T-helper 1 cell (primary cell): ENCODE measurements at places on chromosomes 5 and 9.

- DNase-seq, result no peak
Observed at GRCh38 chr5:23717486-23717885, 210.1 kb downstream of the PRDM9 start.

DNA sequence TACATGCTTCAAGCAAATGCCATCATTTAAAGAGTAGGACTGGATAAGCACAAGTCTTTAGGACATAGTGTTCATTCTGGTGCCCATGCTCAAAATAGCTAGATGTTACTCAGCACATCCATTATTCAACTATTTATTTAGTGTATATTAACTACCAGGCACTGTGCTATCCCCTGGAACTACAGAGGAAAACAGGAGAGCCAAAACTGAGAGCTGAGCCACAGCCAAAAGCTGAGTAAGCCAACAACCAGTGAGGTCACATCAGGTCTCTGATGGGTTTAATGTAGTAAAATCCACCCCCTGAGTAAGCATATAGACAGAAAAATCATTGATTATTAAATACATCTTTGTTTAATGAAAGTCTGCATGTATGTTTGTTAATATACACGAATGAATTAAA lies 469.3 kb upstream of the DMAC1 start:
- no peak for DNase-seq

DNA sequence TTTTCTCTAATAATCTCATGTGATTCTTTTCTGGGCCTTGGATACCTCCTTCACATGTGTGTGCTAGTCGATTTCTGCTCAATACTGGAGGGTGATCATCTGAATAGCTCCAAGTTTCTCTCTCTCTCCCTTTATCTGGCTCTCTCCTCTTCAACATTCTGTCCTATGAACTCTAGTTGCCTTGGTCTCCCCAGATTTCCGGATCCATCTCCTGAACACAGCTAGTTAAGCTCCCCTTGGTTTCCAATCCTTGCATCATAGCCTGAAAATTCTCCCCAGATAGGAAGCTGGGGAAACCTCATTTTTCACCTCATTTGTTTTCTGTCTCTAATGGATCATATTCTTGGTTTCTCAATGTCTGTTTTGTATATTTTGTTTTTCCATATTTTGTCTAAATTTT lies 832.3 kb downstream of the MTRR start:
- DNase-seq, result no peak

DNA sequence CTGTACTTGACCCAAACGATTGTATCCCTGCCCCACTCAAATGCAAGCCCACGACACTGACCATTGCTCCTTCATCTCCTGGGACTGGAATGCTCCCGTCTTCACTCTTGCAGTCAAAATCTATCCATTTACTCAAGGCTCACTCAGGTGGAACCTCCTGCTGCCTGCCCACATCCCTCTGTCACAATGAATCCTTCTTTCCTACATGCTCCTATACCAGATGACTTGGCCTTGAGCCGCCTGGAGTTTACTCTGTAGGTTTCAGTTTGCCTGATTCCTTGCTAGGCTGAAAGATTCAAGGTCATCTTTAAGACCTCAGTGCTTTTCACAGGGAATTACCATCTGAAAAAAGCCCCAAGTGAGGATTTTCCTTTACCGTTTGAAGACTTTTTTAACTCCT lies 264.1 kb downstream of the GLIS3 start:
- DNase-seq, result no peak

DNA sequence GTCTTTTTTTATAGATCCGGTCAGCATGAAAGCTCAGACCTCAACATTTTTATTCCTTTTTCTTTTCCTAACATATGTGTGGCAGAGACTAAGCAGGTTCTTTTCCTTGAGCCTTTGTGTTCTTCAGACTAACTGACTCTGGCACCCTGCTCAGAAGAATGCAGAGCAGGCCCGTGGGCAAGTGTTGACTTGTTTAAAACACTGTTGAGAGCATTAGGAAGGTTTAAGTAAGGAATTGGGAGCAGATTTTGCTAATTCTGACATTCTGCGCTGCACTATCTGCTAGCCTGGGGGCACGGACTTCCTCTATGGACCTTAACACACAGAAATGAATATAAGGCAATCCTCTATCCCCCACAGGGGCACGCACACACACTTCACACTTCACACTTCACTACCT lies 182.5 kb upstream of the PIK3R1 start:
- DNase-seq, result no peak

DNA sequence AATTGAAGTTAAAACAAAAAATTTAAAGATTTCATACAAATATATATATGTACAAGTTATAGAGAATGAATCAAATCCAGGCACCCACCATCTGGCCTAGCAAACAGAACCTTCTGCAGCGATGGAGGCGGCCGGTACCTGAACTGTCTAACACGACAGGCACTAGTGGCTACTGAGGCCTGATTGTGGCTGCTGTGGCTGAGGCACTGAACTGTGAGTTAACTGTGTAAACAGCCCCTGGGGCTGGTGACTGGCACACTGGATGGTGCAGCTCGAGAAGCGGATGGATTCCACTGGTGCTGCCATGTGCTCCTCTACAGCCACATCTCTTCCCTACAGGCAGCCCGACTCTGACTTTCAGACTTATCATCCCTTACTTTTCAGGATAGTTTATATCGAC lies 82.4 kb downstream of the RAPGEF1 start:
- no peak for DNase-seq

DNA sequence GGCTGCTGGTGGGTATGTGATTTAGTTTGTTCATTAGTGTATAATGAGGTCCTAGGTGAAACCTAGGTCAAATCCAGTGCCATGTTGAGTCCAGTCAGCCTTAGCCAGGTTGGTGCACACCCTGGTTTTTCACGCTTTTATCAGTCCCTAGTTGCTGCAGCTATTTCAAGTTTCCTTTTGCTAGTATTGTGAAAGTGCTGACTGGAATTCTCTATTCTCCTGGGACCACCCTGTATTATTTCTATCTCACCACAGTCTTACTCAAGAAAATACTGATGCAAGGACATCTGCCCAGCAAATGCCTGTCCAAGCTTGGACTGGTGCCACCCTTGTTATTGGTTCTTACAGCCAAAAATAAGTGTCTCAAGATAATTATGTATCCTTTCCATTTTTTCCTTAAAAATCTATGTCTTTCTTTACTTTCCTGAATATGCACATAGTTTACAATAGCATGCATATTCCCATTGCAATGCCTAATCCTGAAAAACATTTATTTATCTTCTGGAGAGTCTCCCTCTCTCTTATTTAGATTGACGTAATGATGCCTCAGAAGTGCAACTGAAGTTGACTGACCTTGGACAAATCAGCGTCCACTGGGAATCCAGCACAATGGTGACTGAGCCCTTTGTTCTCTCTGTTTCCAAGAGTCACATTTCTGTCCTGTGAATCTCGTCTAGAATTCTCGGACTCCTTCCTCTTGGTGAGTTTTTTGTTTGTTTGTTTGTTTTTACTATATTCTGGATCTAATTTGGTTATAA lies 1075.0 kb downstream of the CDH9 start:
- no peak for DNase-seq

DNA sequence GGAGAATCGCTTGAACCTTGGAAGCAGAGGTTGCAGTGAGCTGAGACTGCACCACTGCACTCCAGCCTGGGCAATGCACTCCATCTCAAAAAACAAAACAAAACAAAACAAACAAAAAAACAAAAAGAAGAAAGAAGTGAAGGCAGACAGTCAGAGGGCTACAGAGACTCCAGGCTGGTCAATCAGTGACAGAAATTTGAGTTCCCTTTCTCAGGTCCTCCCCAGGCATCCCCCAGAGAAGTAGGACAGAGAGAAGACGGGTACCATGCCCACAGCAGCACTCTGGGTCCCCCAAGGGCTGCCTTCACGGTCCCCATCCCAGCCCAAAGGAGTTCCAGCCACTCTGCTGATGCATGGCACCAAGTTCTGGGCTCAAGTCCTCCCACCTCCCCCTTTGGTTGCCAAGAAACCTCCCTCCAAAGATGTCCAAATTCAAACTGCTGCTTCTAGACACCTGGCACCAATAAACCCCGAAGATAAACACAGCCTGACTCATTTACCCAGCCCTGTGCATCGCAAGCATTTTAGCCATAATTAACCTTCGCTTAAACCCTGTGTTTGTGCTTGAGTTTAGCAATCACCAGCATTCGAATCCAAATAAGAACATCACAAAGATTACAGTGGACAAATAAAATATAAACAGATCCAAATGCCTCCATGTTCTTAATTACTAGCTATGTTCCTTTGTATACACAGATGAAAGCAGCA lies 24.0 kb downstream of the SEMA4D start:
- no peak for DNase-seq

DNA sequence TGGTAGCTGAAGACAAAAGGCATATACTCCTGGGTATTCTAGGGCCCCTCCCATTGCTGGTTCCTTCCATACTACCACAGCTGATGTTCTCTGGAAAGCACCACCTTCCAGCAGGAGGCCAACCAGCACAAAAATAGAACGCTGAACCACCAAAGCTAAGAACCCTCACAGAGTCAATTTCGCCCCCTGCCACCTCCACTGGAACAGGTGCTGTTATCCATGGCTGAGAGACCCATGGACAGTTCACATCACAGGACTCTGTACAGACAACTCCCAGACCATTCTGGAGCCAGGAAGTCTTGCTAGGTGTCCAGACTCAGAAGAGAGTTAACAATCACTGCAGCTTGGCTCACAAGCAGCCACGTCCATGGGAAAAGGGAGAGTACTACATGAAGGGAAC lies 1851.5 kb upstream of the NUDT12 start:
- no peak for DNase-seq

- DNase-seq, result no peak
Observed at GRCh38 chr5:132497488-132497997, 7.0 kb upstream of the IRF1 start.

DNA sequence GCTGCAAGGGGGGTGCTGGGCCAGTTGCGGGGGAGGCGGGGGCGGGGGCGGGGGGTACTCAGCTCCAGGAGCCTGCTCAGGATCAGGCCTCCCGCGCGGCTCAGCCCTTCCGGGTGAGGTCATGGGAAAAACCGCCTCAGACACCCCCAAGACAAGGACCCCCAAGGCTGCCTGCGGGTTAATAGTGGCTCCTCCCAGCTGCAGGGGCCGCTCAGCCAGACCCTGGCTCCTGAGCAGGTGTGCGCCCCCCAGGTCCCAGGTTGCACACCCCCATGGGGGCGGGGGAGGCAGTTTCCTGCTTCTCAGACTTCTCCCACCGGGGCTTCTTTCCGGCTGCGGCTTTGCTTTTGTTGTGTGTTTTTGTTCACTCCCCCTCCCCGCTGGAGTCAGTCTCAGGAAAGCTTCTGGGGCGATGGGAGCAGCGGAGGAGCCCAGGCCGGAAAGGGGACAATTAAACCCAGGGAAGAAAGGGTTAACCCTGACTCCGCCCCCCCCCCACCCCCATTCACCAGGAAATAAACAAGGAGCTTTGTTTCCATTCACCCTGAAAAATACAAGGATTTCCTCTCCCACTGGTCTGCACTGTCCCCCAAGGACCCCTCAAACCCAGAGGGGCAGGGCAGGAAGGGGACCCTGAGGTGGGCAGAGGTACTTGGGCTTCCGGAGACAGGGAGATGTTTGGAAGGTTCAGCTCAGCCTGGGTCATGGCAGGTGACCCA lies 42.3 kb upstream of the NOTCH1 start:
- DNase-seq, result no peak

DNA sequence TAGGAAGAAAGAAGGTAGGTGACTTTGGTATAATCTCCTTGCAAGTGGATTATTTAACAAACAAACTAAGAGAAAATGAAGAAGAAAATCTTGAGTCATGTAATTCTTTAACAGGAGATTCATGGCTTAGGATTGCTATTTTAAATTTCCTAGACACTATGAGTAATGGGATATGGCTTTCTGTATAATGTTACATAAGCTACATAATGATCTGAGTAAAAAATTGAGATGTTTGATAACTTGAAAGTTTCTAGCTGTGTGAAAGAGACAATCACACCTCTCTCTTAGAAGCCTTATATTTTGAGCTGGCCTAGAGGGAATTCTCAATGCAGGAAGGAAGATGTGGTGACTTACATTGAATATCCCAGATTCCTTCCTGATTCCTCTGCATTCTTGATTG lies 92.5 kb downstream of the CDH9 start:
- DNase-seq, result no peak

DNA sequence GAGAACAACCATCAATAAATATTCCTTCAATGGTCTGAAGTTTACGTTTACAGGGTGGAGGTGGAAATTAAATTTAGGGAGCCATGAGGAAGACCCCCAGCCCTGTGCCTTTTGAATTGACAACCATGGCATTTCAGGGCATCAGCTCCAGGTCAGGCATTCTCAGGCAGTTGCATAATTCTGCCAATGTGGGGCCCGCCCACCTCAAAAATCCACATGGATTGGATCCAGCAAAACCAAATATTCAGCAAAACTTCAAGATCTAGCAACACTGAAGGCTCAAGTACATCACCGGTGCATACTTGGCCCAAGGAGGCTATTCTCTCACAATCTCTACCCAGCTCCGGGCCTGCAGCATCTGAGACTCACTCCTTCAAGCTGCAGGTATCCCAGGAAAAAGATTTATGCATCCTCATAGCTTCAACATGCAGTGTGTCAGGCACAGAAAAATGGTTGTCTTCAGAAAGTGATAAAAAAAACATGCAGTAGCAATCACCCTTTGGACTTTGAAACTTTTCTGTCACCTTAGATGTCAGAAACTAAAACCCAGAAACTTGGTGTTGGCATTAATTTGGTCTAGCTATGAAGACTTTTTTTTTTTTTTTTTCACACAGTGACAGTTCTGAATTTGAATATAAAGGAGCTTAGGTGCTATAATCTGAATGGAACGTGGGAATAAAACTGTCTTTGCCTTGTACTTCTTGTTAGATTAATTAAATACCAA lies 21.4 kb upstream of the ANXA2R start:
- no peak for DNase-seq

GRCh38 chr9:124102363-124102762 lies 90.8 kb downstream of the LHX2 start:
- no peak for DNase-seq

GRCh38 chr5:3392306-3392939 lies 203.2 kb upstream of the IRX1 start:
- peak; percentile 32 for DNase-seq

GRCh38 chr9:134494905-134495304 lies 146.7 kb upstream of the COL5A1 start:
- no peak for DNase-seq

DNA sequence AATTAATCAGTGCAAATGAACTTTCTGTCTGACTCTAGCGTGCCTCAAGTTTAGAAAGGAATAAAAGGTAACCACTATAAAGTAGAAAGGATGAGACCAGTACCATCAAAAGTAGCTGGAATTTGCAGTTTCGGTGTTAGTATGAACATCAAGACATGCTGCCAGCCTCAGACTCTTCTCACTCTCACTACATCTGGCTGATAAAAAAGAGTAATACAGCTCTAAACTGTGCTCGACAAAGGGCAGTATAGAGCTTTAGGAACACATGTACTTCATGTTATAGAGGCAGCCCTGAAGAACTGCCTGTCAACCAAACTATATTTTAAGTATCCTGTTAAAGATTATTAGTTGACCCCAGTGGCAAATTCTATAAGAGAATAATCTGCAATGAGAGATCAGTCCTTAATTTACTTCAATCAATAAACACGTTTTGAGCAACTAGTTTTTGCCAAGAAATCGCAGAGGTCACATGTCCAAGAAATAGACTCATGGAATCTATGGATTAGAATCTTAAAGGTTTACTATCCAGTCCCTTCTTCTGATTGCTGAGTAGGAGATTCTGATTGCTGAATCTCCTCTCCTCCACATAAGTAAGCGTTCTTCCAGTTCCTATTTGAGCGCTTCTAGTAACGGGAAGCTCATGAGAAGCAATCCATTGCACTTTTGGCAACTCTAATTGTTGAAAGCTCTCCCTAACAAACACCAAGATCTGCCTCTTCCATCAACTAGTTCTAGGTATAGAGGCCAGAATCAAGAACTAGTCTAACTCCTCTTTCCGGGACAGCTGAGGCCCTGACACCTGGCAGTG lies 941 bp downstream of the XPA start:
- no peak for DNase-seq
